Vagina (tissue), 2 donors: ENCODE measurements at places on chromosomes 16 and 17.

DNA sequence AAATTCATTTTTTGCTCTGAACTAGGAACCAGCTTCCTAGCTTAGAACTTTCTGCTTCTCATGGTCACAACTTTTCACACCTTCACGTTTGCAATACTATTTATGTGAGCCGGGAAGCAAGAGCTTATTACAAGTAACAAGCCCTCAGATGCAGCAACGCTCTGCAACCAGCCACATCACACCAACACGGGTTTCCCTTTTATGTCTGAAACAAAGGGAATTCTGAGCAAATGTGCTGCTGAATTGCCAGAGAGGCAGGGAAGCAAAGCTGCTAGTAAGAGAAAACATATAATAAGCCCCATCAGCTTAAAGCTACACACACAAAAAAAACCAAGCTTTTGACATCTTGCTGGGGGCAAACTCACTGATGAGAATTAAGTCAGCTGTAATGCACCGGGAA lies 122.2 kb downstream of the SLC39A11 start:
- no peak for DNase-seq

DNA sequence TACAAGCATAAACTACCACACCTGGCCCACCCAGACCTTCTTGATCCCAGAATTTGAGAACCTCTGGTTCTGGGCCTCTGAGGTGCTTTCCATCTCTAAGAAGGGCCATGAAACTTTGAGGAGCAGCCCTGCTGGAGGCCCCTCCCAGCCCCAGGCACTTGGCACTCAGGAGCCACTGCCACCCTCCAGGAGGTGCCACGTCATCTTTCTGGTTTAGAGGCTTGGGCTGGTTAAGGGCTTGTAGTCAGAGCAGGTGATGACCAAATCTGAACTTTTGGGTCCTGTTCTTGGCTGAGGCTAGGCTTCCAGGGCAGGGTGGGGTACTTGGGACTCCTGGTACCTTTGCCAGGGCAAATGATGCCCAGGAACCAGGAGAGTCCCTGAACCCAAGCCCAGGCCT lies 13.8 kb upstream of the DLX4 start:
- DNase-seq = no peak

DNA sequence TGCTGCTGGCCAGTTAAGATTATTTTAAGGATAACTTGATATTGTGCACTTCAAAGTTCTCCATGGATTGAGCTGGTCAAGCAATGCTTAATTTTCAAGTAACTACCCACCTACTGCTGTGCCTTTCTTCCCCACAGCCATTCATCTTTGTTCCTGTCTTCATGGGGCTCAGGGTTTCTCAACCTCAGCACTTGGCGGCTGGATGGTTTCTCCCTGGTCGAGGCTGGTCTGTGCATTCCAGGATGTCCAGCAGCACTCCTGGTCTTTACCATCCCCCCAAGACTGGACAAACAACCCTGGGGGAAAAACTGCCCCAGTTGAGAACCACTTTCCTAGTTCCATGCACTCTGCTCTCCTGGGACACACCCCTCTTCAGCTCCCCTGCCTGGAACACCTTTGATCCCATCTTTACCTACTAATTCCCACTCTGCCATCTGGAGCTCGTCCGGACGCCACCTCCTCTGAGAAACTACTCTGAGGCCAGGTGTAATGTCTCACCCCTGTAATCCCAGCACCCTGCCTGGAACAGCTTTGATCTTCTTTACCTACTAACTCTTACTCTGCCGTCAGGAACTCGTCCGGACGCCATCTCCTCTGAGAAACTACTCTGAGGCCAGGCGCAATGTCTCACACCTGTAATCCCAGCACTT lies 81.5 kb downstream of the NXN start:
- no peak for DNase-seq

DNA sequence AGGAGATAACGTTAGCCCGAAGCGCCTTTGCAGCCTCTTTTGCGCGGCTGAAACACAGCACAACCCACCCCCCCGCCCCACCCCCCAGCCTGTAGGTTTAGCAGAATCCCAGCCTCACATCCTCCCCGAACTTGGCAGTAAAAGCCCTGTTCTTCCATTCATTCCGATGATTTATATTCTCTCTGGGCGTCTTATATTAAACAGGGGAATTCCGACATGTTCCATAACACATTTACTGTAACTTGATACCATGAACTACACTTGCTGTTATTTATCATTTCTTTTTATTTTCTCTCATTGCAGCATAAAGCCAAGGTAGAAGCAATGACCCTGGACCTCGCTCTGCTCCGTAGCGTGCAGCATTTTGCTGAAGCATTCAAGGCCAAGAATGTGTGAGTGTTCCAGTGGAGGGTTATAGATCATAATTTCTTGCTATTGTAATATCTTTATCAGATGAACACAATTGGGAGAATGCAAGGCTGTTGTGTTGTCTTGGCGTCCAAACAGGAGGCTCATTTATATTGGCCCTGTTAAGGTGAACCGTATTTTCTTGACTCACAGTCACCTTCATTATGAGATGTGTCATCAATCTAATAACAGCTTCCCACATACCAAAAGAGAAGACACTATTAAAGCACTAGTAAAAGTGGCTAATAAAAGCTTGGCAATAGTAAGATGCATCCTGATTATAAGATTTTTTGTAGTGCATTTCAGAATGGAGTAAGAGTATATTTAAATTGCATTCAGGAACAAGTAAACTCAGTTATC lies 287.3 kb downstream of the WWOX start:
- no peak for DNase-seq

DNA sequence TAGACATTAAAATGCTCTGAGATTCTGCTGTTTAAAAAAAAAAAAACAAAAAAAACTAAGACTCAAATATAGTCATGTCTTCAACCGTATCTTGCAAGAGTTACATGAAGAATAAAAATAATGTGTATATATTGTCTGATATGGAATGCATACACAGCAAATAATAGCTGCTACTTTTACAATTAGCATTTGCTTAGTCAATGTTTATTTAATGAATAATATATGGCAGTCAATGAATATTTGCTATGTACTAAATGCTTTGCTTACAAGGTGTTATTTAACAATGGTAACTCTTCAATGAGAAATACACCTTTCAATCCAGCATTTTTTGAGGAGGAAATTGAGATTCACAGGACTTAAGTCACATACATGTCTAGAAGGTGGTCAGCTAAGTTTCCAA lies 718.8 kb upstream of the SOX9 start:
- DNase-seq = no peak

GRCh38 chr16:66206363-66206762 lies 160.1 kb upstream of the CDH5 start:
- DNase-seq = no peak

- DNase-seq = no peak
Observed at GRCh38 chr17:67912656-67913055, 83.6 kb downstream of the C17orf58 start.

DNA sequence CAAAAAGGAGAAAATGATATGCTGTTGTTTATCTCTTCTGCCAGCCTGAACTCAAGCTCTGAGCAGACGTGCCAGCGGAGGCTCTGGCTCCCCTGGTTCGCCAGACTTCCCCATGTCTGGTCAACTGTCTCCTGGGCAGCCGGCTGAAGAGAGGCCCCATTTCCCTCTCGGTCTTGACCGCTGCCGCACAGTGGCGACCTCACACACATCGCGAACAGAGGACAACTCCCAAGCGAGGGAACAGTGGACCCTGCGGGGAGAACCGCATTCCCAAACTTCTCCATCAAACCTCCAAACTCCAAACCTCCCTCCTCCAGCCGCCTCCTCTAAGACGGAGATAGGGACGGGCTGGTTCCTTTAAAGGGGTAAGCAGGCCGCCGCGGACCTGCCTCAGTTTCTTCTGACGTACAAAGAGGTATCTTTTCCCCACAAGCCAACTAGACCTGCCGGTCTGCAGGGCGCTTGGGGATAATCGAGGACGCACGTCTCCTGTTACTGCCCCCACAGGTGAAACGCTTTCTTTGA lies 24.9 kb upstream of the RFFL start:
- DNase-seq = no peak

- DNase-seq = no peak
Observed at GRCh38 chr16:85867189-85867588, 31.8 kb upstream of the IRF8 start.

DNA sequence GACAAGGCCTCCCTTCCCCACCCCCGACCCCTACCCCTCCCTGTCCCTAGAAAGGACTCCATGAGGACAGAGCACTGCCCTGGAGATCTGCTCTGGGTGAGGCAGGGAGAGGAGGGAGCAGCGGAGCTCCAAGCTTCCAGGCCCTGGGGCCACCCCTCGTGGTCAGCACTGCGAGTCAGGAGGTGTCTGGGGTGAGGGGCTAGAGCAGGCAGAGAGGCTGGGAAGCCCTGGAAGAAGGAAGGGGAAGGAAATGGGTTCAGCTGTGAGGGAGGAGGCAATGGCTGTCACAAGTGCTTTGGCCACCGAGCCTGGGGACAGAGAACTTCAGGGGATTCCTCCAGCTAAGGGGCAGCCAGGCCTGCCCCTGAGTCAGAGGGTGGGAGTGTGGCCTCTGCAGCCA lies 28.2 kb upstream of the DNAI2 start:
- no peak for DNase-seq

DNA sequence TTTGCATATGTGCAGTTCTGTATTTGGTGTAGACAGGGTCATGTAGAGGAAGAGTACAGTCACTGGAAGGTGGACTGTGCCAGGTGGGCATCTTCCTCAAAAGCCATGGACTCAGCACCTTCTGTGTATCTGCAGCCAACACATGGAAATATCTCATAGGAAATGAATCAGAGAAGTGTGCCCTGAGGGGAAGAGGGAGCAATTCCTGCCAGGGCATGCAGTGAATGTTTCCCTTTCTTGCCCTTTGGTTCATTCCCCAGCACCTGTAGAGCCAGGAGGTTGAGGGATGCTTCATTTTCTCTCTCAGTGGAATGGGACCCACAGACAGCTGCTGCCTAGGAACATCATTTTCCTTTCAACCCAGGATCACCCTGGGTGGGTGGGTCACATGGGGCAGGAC lies 146.1 kb upstream of the HSBP1 start:
- no peak for DNase-seq
